ENCODE measurements at places on chromosomes 2 and 18. TPM values are rescaled to one million over a fixed set of nuclear protein-coding genes. Genes with fewer than 3 reads are reported as not detected.

The SPATA3 gene
- total RNA-seq: not detected

DNA sequence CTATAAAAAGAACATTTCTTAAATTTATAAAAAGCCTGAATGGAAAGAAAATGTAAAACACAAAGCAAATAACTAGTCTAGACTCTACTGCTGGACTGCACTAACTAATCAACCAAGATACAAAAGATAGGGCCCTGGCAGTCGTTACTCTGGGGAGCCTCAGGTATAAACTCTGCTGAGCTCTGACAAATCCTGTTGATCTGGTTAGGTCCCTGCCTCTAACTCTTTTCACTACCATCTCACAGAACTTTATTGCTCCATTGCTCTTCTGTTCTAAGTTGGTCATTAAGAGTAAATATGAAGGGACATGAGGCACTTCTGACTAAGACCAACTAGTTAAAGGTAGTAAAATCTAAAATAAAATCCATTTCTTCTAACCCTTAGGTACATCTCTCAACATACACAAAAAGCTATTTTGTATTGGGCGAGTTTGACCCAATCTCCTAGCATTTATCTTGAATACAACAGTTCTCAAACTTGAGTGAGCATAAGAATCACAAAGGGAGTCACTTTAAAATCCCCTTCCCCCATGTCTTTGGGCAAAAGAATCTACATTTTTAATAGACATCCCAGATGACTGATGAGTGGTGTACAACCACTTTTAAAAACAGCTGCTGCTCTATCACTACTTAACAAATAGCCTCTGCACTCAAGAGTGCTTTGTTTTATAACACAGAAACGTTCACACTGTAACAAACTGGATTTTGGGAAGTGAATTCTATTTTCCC lies 2.5 kb downstream of the CHN1 start:
- H3K4me1 ChIP-seq: peaks cover 9% of the 10 kb centered on the region
- no peaks in the 10 kb centered on the region for H3K36me3 ChIP-seq
- H3K27ac ChIP-seq: no peak overlapping the region
- H3K27me3 ChIP-seq: peaks cover 24% of the 10 kb centered on the region
- H3K4me3 ChIP-seq: no peak overlapping the region

DNA sequence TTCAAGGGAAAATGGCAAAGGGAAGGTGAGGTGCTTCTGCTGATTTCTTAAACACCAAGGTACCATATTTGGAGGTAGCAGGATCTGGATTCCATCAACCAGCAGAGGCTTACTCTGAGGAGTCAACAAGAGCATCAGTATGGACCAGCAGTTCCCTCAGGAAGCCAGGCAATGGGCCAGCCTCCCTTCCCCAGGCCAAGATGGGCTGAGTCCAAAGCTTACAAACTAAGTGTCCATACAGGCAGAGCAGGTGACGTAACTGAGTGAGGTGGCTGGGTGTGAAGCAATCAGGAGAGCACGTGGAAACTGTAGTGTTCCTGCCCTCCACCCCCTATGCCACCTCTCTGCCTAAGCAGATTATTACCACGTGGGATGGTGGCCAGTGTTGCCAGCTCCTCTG lies 134.2 kb upstream of the HNRNPA3 start:
- H3K4me3 ChIP-seq: no peak overlapping the region
- no peak for DNase-seq
- H3K27me3 ChIP-seq: no peaks in the 10 kb centered on the region
- H3K36me3 ChIP-seq: no peaks in the 10 kb centered on the region

DNA sequence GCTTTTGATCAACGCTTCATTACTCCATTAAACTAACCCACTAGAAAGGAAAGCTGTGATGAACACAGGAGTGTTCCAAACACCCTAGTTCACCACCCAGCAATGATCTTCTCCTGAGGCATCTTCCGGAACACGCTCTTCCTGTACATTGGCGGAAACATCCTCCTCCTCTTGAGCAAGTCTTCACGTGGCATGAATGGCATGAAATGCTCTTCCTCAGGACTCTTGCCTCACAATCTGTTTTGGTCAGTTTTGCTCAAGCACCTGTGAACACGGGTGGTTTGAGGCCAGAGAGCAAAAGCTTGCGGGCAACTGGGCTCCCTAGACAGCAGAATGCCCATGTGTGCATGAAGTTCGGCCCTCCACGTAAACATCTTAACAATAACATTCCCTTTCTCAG lies 734.2 kb upstream of the SALL3 start:
- no peak overlapping the region for H3K4me3 ChIP-seq
- no peak overlapping the region for H3K27ac ChIP-seq
- no peaks in the 10 kb centered on the region for H3K4me1 ChIP-seq
- H3K36me3 ChIP-seq: no peaks in the 10 kb centered on the region

All from CD4-positive, alpha-beta memory T cell (primary cell).